ENCODE measurements at places on chromosomes 2 and 18.

- no peak for DNase-seq
Measured at GRCh38 chr2:80454628-80455027, 150.1 kb upstream of the LRRTM1 start.

DNA sequence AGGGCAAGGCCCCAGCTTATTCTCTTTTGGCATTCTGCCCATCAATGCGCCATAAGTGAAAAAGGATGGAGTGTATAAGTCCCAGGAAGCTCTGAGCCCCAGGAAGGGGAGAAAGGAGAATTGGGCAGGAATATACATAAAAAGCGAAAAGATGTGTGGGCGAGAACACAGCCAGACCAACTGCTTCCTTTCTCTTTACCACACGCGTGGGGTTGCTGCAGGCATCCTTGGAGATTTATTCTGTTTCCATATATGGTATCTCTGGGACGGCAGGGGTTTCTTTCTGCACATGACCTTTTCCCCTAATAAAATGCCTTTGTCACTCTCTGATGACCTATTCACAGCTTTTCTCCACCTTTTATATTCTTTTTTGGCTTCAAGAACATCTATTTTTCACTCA is 440.5 kb downstream of the NBAS start:
- no peak for DNase-seq

DNA sequence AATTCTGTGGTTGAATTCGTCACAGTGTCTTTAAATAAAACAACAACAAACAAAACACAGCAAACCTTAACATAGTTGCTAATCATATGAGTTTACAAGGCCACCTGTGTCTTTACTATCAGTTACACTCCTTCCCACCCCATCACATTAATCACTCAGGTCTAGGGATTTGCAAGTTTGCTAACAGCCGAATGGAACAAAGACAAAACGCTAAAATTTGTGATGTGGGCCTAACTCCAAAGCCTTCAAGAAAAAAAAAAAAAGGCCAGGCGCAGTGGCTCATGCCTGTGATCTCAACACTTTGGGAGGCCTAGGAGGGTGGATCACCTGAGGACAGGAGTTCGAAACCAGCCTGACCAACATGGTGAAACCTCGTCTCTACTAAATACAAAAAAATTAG is 566 bp upstream of the POLI start:
- no peak for DNase-seq

- DNase-seq, result no peak
Measured at GRCh38 chr2:222080141-222080540, 218.7 kb downstream of the PAX3 start.

- DNase-seq, result no peak
Measured at GRCh38 chr18:63236921-63237846, 82.4 kb downstream of the BCL2 start.

- DNase-seq, result no peak
Measured at GRCh38 chr2:25517701-25518100, 155.7 kb downstream of the DTNB start.

- no peak for DNase-seq
Measured at GRCh38 chr2:105114551-105114950, 76.7 kb downstream of the MRPS9 start.

DNA sequence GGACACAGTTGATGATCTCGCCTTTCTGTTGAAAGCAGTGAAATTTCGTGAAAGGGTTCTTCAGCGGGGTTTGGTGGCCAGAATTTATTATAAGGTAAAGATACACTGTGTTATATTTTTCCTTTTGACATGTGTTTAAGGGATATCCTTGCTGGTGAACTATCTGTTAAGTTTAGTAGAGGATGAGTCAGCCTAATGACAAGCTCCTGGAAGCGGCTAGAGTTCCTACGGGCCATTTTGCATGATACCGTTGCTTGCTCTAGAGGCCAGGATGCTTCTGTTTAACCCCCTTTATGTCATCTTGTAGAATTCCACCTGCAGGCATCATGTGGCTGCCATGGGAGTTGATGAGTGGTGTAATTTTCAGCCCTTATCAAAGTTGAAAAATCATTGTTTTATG is 124.8 kb upstream of the BCL2L11 start:
- DNase-seq, result no peak

- no peak for DNase-seq
Measured at GRCh38 chr2:230589497-230590015, 123.1 kb upstream of the CAB39 start.

DNA sequence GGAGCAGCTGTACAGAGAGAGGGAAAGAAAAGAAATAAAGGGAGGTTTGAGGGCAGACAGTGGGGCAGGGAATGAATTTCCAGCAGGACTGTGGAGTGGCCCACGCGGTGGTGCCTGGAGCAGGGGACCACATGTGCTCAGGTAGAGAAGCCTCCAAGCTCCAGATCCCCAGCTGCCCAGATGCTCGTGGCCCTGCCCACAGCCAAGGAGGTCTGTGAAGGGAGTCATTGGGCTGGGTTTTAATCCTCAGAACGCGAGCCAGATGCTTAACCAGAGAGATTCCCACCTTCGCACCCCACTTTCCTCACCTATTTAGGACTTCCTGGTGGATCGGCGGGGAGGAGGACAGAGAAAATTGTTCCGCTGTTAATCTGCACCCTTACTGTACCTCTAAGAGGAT is 369.4 kb downstream of the PARD3B start:
- DNase-seq, result no peak

- no peak for DNase-seq
Measured at GRCh38 chr2:227623226-227623625, 5.9 kb downstream of the SCYGR4 start.

DNA sequence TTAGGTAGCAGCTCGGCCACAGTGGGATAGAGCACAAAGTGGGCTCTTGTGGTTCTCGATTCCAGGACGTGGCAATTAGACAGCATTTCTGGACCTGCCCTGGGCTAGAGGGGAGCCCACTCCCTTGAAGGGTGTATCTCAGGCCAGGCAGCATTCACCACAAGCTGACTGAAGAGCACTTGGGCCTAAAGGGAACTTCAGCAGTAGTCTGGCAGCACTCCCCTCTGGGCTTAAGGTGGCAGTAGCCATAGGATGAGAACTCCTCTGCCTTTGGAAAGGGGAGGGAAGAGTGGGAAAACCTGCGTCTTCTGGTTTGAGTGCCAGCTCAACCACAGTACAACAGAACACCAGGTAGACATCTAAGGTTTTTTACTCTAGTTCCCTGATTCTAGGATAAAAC is 28.1 kb upstream of the EML6 start:
- no peak for DNase-seq

- no peak for DNase-seq
Measured at GRCh38 chr2:196961889-196962288, 35.4 kb upstream of the PGAP1 start.

DNA sequence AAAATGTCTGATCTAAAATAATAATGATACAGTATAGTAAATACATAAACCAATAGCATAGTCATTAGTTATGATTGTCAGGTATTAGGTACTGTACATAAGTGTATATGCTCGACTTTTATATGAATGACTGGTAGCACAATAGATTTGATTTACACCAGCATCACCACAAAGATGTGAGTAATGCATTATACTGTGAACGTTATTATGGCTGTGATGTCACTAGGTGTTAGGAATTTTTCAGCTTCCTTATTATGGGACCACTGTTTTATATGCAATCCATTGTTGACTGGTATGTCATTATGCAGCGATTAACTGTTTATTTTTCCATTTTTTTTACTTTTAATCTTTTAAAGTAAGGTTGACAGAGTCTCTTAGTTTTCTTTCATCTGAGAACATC is 23.7 kb downstream of the ATP9B start:
- DNase-seq, result no peak

DNA sequence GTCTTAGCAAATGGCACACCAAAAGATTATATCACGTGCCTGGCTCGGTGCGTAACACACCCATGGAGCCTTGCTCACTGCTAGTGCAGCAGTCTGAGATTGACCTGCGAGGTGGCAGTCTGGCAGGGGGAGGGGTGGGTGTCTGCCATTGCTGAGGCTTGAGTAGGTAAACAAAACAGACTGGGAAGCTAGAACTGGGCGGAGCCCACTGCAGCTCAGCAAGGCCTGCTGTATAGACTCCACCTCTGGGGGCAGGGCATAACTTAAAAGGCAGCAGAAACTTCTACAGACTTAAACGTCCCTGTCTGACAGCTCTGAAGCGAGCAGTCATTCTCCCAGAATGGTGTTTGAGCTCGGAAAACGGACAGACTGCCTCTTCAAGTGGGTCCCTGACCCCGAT is 55.9 kb upstream of the FSHR start:
- no peak for DNase-seq

DNA sequence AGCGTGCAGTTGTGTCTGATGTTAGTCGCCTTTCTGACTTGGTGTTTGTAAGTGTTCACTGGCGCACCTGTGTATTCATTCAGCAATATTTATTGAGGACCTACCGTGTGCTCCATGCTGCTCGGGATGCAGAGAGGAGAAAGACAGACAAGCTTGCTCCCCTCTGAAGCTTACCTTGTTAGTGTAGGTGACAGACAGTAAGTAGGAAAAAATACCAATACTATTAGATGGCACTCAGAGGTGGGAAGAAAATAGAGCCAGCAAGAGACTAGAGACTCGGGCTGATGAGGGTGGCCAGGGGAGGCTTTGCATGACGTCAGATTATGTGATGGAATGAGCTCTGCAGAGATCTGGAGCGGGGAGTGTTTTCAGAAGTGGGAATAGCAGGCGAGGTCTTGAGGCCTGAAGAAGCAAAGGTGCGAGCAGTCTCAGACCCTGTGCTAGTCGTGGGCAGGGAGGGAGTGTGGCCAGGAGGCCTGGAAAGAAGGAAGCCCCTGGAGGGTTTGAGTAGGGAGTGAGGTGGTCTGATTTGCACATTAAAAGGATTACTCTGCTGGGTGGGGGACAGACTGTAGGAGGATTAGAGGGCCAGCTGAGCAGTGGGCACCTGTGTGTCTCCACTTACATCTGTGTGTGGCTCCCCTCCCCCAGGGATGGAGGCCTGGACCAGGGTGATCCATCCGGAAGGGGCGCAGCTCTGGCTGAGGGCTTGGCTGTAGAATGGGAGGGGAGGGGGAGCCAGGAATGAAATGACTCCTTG is 11.8 kb downstream of the MTCL1 start:
- DNase-seq, result no peak

- no peak for DNase-seq
Measured at GRCh38 chr2:177474301-177474700, 81.7 kb downstream of the AGPS start.

DNA sequence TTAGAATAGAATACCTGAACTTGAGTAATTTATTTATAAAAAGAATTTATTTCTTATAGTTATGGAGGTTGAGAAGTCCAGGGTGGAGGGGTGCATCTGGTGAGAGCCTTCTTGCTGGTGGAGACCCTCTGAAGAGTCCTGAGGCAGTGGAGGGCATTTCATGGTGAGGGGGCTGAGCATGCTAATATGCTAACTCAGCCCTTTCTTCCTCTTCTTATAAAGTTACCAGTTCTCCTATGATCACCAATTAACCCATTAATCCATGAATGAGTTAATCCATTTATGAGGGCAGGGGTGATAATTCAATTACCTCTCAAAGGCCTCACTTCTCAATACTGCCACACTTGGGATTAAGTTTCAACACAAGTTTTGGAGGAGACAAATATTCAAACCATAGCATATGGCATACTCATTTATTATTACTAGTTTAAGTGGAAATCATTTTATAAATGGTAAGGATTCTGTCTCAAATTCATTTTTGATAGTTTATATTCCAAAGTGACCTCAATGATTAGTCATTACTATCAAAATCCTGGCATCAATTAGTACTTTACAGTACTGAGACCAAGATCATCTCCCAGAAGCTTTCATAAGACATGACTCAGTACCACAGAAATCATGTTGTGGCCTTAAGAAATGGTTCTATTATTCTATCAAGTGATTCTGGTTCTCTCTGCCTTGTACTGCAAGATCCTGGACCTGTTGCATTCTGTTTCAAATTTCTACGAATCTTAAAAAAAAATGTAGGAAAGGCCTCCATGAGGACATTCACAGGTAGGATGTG is 5.5 kb downstream of the ZNF396 start:
- no peak for DNase-seq

- DNase-seq, result no peak
Measured at GRCh38 chr18:45844938-45845337, 19.5 kb downstream of the SIGLEC15 start.

DNA sequence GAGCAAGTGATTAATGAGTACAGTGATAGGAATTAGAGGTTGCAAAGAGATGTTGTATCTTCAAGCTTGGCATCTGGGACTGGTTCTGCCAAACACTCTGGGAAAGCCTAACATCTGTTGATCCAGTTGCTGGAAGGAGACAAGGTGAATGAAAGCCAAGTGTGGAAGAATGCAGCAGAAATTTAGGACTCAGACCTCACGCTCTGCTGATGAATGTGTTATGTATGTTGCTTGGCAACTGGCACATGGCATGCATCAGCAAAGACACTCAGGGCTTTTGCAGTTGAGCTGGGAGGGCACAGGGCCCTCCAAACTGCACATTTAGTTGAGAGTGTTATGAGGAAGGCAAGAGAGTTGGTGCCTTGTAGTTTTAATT is 105.5 kb downstream of the COLEC12 start:
- DNase-seq, result no peak

- DNase-seq, result no peak
Measured at GRCh38 chr2:86788165-86788564, 2.5 kb downstream of the CD8A start.

DNA sequence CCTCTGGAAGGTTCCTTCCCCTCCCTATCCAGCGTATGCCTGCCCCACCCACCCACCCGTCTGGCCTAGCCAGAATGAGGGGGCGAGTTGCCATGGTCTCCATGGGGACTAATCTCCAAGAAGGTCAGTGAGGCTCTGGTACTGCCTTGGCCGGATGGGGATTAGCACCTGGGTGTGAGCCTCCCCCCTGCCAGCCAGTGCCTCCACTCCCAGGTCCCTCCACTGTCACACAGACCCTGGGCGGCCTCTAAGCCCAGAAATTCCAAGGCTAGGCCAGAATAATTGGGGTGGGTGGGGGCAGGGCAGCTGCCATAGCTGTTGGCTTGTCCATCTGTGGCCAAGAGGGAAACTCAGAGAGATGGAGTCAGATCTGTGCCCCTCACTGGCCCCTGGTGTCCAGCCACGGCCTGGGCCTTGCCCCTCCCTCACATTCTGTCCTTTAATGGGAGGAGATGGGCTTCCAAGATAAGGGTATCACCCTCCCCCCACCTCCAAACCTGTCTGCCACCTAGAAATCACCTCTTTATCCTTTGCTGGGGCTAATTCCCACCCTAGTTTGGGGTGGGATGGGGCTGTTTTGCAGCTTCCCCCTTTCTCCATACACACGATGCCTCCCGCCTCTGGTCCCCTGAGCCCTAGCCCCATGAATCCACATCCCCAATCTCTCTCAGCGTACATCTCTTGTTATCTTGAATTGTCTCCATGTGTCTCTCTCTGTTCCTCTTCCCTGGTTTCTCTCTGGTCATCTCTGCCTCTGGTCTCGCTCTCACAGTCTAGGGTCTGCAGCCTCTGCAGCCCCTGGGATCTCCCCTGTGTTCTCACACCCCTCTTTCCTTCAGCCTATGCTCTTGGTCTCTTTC is 6.0 kb upstream of the CRYBA2 start:
- DNase-seq, result no peak

Data from stimulated activated CD8-positive, alpha-beta memory T cell treated with anti-CD3 and anti-CD28 coated beads, Interleukin-15, amount 100 ng/mL, for 24 hours (primary cell).